ENCODE measurements at places on chromosomes 11 and 22. TPM values are rescaled to one million over a fixed set of nuclear protein-coding genes. Genes with fewer than 3 reads are reported as not detected.

RBMXL2 gene
- 0.10 TPM for polyA plus RNA-seq

SCGB2A2 gene
- polyA plus RNA-seq = not detected

DUSP8 gene
- polyA plus RNA-seq = 2.5 TPM

IRAG1 gene
- polyA plus RNA-seq = 9.2 TPM

MYBPC3 gene
- polyA plus RNA-seq = not detected

SERGEF gene
- 20.4 TPM for polyA plus RNA-seq

DEUP1 gene
- 1.2 TPM for polyA plus RNA-seq

Measured in renal cortex interstitium (tissue), 15 donors.